ENCODE measurements at places on chromosomes 2 and 18.

DNA sequence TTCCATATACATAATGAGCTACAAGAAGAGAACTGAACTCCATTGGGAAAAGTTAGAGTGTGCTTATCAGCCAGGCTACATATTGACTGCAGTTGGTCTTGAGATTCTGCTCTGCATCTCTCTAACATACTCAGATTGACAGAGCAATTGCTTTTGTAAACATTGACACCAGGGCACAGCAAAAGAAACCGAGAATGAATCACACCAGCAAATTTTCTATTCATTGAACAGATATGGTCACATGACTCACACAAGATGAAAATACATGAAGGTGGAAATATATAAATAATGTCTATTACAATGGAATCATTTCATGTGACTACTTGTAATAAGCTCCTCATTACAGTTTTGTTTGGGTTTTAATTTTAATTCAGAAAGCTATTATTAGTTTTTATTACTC lies 691.9 kb upstream of the TMEFF2 start:
- no peak for DNase-seq

DNA sequence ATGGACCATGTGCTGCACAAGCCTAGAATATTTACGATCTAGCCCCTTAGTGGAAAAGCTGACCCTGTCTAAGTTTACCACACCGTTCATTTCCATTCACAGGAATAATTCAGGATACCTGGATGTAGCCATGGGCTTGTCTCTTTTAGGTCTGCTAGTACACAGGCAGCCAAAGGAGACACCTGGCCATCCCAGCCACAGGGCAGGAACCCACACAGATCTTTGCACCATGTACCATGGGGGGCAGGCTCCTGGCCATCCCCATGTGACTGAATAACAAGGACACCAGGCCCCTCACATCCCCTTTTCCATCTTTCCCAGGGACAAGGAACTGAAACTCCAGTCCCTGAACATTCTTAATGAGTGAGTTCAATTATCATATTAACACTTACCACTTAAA lies 467.3 kb upstream of the MYT1L start:
- DNase-seq = no peak

GRCh38 chr2:234879671-234880455 lies 72.0 kb upstream of the SH3BP4 start:
- DNase-seq = peak; percentile 47

- DNase-seq = no peak
These were observed at the start of gene ARHGEF4 for GRCh38 chr2:130836501-130837174. Gene ARHGEF4 (plus strand): TSS chr2:130836914. CDS start chr2:130836954, 40 bp downstream.

- DNase-seq = no peak
These were observed at the start of gene RTP5 for GRCh38 chr2:241869087-241869961. Gene RTP5 (plus strand): TSS chr2:241869729. CDS start chr2:241869757, 28 bp downstream.

DNA sequence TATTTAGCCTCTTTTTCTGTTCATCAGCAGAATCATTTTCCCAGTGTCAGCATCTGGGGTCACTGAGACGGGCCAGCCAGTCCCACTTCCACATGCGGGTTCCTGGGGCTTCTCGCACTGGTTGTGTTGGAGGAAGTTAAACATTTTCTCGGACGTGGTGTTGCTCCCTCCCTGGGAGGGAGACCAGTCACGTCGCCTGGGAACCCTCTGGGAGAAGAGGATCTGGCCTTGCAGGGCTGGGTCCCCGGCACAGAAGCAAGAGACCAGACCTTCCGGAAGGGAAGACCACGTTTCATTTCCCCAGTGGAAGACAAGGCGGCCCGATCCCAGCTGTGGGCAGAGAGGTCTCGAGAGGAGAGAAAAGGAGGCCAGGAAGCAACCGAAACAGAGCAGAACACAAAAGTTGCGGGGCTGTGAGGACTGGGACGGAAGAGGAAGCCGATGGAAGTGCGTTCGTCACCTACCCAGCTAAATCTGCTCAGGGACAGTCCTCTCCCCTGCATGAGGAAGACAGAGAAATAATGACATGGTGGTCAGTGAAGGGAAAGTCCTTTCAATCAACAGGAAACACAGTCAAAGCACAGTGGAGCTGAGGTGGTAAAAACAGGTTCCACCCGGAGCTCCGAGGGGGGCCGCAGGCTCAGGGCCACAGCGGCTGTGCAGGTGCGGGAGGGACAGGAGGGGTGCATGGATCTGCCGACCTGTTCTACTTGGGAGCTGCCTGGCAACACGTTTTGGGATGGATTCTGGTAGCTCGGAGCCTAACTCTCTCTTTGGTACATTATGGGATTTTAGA lies 144.4 kb downstream of the MBP start:
- no peak for DNase-seq

DNA sequence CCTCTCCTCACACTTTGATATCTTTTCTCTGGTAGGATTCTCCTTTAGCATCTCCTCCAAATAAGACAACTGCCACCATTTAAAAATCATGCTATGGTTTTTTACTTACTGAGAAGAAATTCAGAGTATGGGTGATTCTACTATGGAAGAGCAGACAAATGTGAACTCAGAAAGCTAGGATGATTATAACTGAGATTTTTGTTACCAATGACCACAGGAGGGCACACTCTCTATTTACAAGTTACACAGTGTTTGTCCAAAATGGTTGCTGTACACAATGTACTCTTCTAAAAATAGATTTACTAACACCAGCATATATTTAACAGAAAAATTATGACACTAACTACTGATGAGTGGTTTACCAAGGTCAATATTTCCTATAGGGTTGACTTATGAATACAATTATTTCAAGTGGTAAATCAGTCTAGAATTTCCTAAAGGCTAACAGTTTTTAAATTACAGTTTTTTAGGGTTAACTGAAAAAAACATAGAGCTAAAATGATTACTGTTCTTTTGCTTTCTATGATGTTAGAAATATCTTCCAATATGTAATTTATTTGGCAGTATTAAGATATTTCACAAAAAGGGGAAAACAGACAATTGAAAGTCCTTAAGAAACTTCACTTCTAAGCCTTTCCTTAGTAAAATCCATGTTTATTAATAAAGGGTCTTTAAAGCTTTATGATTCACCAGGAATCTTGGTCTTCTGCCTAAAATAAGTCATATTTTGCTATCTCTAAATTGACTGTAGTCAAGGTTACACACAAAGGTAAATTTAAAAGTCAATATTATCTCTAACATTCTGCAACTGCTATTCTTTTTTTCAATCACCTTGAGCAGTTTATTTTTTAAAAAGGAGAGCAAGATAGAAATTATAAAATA lies 57.2 kb downstream of the MAP4K3 start:
- peak; percentile 62 for DNase-seq

DNA sequence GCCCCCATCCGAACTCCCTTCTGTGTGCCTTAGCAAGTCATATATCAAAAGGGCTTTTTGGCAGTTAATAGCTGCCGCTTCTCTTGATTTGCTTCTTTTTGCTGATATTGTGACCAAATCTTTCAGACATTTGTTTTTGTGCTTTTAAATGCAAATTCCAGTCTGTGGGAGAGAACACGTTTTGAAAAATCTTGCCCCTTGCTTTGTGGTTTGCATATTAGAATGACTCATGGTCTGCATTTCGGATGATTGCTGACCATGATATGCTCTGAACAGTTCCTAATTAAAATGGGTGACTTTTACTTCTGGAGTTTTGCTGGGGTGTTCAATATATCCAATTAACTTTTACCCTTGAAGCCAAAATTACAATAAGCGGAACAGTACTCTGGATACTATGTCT lies 58.2 kb upstream of the ST6GAL2 start:
- DNase-seq = peak; percentile 63

DNA sequence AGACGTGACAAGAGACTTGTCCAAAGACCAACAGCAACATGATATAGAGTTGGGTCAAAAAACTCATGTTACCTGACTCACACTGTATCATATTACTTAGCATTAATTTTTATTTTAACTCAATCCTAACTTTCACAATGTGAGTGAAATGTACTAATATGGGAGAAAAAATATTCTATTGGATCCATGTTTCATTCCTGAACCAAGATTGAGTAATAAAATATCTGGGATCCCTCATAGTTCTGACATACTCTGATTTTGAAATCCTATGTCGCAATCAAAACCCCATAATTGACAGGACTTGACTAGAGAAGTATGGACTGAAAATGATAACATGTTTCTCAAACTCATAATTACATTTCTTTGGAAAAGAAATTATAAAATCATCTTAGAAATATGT lies 190.4 kb downstream of the RIT2 start:
- no peak for DNase-seq

- peak; percentile 27 for DNase-seq
These were observed 401.6 kb downstream of the METTL4 start for GRCh38 chr18:2169656-2170055.

GRCh38 chr2:69490486-69490885 lies 53.3 kb upstream of the NFU1 start:
- no peak for DNase-seq

DNA sequence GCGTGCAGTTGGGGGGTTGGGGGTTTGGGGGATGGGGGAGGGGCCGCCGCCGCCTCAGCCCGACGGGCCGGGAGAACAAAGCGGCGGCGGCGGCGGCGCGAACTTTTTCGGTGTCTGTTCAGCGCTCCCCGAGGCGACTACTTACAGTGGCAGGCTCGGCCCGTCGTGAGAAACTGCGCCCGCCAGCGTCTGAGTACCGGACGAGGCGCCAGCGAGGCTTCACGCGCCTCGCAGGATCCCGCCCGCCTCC lies 172 bp downstream of the PRKD3 start:
- DNase-seq = peak; percentile 53

GRCh38 chr2:20423359-20423758 lies 23.5 kb upstream of the RHOB start:
- no peak for DNase-seq

DNA sequence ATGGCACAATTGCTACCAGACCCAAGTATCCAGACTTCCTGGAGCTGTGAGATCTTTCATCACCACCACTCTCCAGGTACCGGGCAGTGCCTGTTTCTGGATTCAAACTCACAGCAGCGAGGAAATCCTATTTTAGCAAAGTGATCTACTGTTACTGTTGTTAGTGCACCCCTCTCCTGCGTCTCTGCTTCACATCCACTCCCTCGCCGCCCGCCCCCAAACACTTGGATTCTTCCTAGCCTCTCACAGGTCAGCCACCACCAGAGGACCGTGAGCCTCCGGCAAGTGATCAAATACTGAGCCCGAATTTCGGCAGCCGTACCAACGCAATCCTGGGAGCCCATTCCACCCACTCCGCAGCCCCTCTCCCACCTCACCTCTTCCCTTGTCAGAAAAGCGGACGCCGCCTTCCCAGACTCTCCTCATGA lies 519 bp downstream of the METTL4 start:
- peak; percentile 73 for DNase-seq

- DNase-seq = no peak
These were observed 15.1 kb upstream of the LMAN1 start for GRCh38 chr18:59374128-59374527.

DNA sequence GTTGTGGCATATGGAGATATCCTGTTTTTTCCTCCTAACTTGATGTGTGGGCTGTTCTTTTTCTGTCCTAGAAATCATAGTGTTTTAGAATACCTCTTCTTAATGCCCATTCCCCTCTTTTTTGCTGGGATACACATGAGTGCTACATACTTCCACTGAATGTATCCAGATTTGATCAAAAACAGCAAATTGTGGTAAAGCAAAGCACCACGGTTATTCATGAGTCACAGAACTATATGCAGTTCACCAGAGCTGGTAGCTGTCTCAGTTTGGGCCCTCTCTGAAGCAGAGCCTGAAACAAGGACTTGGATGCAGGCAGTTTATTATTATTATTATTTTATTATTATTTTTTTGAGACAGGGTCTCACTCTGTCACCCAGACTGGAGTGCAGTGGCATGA lies 69.9 kb upstream of the CTLA4 start:
- peak; percentile 53 for DNase-seq
